Common myeloid progenitor, CD34-positive (primary cell): ENCODE measurements at places on chromosomes 1 and 21.

- no peak for DNase-seq
Measured at GRCh38 chr1:41713557-41714327, 205.0 kb downstream of the HIVEP3 start.

DNA sequence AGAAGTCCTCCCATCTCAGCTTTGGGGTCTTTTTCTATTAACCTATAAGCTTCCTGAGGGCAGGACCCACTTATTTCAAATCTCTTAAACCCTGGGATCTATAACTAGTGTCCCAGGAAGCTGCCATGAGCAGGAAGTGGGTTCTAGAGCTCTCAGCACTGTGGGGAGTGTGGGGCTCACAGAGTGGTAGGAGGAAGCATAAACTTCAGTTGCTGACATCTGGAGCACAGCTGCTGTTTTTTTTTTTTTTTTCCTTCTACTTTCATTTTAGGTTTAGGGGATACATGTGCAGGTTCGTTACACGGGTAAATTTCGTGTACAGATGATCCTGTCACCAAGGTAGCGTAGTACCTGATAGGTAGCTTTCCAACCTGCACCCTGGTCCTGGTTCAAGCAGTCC, 59.3 kb downstream of the AK4 start:
- DNase-seq, result peak; percentile 74

DNA sequence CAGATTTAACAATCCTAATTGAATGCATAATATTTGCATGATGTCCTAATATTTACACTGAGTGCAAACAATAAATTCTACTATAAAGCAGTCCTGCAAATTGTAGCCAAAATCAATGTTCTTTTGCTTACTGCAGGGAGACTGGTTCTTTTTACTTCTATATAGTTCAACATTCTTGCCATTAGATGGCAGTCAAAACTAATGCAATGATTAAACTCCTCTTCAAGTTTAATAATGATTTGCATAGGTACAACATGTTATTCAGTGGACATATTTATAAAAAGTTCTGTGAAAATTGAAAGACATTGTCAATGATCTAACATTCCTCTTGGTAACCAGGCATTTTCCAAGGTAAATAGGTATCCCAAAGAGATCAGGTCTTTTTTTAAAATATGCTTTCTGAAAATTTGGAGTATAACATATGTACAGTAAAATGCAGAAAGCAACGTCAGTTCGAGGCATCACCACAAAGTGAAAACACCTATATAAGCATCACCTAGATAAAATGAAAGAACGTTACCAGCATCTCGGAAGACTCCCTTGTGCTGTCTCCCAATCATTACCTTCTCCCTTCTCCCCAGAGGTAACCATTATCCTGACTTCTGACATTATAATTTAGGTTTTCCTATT, 9.8 kb upstream of the FNBP1L start:
- DNase-seq, result peak; percentile 81

DNA sequence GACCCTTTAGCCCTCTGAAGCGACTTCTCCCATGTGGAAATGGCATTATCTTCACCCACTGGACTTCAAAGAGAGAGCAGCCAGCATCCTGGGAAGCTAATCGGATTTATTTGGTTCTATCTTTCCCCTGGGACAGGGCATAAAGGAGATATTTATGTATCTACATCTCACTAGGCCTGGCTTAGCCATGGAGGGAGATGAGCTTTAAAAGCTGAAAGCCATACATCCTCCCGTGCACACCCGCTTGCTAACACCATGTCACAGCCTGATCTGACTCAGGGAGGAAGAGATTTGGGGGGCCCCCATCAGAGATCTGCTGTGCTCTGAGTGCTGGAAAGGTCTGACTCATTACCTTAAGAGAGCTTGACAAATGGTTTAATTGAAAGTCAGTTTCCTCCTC, 155.9 kb downstream of the PLXNA2 start:
- no peak for DNase-seq

GRCh38 chr1:14881775-14882672, 271.5 kb upstream of the TMEM51 start:
- DNase-seq, result peak; percentile 36

- DNase-seq, result peak; percentile 85
Measured at GRCh38 chr1:222464841-222465210, 83.1 kb downstream of the HHIPL2 start.

GRCh38 chr1:207840380-207840779, 70.5 kb downstream of the CD34 start:
- DNase-seq, result no peak

GRCh38 chr1:230550428-230550827, 91.9 kb upstream of the COG2 start:
- no peak for DNase-seq

DNA sequence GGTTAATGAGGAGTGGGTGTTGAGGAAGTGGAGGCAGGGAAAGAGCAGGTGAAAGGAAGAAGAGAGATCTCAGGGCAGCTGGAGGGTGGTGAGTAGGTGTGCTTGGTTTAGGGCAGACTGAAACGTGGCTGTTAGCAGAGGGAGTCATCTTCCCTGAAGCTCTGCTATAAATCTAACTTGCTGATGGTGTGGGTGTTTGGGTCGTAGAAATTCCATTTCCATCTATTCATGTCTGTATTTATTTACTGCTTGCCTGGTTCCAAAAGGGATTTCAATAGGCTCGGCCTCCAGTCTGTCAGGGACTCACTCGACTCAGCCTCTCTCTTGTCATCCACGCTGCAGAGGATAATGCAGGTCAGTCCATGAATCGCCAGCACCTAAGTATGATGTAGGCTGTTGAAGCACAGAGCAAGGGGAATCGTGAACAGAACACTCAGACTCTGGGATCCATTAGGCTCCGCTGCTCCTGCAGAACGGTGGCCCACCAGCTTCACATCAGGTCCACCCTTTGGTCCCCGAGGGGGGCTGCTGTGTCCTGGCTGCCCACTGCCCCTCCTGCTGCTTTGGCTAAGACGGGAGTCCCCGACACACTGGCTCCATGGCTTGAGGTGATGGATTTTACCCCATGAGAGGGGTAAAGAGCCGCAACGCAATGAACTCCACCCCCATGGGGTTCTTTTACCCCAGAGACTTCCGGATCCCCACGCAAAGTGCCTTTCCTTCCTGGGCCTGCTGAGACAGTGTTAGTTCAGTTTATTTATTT, 156.2 kb downstream of the RHOU start:
- DNase-seq, result no peak

- DNase-seq, result no peak
Measured at GRCh38 chr1:154848983-154849382, 21.1 kb downstream of the KCNN3 start.

DNA sequence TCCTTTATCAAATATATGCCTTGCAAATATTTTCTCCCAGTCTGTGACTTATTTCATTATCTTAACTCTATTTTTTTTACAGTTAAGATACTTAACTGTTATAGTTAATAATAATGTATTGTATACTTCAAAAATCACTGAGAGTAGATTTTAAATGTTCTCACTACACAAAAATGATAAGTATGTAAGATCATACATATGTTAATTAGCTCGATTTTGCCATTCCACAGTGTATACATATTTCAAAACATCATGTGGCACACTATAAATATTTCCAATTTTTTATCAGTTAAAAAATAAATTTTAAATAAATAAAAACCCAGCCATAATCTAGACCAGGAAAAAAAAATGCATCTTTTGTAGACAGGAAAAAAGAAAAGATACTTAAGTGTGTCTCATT, 27.2 kb downstream of the CTTNBP2NL start:
- DNase-seq, result no peak

DNA sequence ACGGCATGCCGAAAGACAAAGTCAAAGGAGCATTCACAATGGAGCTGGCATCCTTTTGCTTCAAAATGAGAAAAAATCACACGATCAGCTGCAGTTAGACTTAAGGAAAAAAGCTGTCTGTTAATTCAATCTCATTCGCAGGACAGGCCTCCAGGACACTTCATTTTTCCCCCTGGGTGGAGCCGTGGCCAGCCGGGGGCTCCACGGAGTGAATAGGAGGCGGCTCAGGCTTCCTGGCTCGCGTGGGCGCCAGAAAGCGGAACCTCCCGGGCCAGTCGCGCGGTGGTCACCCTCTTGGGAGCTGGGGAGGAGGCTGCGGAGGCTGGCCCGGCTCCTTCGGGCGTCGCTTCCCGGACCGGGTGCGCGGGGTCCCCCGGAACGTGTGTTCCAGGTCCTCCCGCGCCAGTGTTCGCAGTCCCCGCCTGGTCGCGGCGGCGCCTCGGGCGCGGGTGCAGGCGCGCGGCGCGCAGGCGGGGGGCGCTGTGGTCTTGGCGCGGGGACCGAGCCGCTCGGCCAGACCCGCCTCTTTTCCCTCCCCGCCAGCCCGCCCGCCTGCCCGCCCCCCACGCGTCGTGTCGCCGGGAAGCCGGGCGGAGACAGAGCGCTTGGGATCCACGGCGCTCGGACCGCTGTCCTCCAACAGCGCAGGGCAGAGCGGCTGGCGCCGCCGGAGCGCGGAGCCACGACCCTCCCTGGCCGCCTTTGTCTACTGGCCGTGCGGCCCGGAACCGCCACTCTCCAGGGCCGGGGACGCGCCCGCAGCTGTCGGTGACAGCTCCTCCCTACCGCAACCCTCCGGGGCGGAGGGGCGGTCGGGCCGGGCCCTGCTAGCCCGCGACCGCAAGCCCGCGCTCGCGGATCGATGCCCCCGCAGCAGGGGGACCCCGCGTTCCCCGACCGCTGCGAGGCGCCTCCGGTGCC, at the start of gene RHOU:
RHOU (plus strand) TSS at position 599 of the 921 bp plus-strand sequence; CDS start at position 863, 264 bp downstream.
- DNase-seq, result peak; percentile 79

DNA sequence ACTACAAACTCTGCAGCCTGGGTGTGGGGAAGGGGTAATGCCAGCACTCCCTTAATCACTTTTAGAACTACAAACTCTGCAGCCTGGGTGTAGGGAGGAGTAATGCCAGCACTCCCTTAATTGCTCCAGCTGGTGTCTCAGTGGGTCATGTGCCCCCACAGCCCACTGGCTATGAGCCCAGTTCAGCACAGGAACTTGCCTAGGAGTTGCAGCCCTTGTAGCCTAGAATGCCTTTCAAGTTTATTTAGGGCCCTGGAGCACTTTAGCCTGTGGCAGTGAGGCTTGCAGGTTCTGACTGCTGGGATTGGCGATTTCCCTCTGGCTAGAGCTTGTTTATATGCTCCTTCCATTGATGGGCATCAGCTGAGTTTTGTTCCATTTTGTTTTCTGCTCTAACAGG, 17.1 kb downstream of the VN1R5 start:
- DNase-seq, result no peak

DNA sequence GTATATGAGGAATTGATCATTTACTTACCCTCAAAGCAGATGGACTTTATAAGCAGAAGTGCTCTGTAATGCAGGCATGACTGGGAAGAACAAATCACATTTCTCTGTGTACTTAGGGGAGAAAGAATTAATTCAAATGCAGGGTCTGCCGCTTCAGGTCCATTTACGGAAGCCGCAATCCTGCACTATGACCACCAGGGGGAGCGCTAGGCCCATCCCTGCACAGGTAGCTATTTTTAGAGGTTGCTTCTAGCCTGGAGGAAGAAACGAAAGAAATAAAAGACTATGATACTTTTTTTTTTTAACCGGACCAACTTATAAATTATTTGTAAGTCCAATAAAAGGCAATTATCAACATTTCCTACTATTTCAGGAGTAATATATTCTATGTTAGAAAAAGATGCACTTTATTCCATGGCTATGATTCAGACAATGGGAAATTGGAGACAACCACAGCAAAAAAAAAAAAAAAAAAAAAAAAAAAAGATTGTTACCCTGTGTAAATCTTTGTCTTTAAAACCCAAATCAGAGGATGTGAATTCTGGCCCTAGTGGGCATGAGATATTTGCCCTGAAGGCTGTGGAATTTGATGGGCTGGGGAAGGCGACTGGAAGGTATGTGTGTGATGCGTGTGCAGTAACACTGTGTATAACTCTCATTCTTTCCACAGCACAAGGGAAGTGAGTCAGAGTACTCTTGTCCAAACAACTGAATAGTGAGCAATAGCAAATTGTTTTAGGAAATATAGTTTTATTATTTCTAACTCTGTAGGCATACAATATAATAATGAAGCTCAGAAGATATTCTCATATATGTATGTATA, 12.9 kb upstream of the FYB2 start:
- peak; percentile 70 for DNase-seq

DNA sequence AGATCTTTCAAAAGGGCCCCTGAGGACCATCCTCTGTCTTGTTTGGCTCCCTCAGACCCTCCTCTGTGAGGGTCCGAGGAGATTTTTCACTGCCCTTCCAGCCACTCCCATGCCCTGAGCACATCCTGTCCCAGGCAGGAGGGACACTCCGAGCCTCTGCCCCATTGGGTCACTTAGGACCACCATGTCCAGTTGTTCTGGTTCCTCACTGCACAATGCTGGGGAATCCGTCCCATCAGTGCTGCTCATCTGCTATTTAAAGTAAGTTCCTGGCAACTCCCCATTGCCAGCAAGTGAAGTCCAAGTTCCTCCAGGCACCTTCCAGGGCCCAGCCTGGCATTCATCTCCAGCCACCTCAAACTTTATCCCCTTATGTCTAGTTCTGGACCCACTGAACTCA, 117.5 kb upstream of the GRIK3 start:
- DNase-seq, result no peak

DNA sequence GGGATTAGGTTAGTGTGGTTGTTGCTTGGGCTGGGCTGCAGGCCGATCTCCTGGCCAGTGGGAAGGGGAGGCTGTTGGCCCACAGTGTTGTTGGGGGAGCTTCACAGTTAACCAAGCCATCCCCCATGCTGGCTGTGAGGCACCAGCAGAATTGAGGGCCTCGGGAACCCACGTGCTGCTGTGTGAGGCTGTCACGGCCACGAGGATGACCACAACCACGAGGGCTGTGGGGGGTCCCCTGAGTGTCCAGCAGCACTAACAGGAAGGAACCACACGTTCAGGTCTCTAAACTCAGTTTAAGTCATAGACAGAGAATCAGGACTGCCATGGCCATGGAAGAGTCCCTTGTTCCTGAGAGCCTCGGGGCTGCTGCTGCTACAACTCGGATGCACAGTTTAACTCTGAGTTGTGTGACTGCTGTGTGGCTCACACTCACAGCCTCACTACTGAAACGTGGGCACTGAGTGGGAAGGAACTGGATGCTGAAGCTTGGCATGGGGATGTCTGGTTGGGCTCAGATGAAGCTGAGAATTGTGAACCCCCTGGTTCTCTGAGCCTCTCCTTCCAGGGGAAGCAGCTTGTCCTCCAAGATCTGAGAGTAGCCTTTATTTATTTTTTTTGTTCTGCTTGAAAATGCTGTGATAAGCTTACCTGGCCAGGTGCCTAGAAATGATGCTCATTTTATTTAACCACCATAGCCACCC, 4.8 kb upstream of the MMEL1 start:
- no peak for DNase-seq

DNA sequence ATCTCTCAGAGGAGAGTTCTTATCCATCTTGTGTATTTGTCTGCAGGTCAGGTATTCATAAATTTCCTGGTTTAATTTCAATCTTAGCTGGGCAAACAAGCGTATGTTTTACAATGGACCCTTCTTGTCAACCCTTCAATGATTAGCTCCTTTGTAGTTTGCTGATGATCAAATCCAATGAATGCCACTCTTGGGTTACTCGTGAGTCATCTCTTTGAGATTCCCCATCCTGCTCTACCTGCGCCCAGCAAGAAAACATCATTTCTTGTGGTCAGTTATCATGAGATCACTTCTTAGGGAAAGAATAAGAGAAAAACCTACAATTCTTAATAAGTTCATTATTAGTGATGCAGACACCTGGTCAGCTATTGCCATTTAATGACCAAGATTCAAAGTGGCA, 572.3 kb upstream of the PKN2 start:
- DNase-seq, result no peak
